NCI-H524 treated with DMSO at 0.1 percent for 48 hours (cell line): ENCODE measurements at places on chromosomes 16 and 17.

DNA sequence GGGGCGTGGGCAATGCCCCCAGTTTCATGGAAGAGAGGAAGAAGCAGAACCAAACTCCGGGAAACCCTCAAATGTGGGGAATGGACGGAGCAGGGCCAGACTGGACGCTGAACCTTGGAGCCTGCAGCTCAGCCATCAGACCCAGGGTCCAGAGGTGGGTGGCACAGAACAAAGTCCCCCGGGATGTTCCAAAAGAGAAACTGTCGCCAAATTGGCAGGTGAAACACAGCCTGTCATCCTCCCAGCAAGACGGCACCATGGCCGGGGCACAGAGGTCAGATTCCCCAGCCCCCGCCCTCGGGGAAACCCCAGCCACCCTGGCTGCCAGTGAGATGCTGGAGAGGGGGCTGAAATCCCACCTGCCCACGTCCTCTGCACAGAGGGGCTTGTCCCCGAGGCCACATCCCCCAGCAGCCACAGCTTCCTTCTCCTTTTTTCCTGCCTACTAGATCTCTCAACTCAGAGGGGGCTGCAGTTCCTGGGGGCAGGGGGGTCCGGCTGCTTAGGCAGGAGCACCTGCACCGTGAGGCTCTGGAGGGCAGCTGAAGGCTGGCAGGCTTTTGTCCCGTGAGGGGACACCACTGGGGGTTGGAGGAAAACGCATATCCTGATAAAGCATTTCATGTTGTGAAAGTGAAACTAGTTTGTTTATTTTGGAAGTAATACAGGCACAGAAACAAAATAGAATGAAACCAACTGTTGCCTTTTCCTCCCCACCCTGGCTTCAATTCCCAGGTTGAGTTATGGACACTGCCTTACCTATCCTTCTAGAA is 1.2 kb upstream of the SECTM1 start:
- no peak for DNase-seq

DNA sequence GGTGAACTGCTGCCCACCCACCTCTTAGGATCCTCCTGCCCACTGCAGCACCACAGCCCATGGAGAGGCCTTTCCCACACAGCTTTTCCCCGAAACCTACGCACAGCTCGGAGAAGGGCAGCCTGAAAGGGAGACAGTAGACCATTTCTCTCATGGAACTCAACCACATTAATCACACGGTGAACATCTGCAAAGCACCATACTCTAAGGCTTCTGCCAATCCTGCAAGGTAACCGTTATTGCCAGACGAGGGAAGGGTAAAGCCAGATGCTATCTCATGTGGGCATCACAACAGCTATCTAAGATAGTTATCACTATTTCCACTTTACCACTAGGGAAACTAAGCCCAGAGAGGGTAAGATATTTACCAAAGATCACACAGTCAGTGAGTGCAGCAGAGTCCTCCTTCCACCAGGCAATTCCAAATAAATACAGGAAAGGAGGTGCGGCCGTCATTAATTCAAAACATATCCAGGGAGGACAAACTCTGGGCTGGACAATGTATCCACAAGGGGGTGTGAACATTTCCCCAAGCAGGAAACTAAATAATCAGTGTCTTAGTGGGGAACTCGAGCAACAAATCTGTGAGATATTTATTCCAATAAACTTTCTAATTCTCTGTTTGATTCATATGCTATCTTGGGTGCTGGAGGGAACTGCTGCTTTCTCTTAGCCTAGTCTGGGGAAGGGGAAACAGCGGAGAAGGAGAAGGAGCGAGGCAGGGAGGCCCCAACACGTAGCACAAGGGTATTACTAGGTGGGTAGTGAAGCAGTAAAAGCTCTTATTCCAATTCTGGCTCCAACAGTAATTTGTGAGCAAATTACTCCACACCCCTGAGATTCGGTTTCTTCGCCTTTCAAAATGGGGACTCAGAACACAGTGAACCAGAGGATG is 723 bp downstream of the TMEM186 start:
- no peak for DNase-seq

DNA sequence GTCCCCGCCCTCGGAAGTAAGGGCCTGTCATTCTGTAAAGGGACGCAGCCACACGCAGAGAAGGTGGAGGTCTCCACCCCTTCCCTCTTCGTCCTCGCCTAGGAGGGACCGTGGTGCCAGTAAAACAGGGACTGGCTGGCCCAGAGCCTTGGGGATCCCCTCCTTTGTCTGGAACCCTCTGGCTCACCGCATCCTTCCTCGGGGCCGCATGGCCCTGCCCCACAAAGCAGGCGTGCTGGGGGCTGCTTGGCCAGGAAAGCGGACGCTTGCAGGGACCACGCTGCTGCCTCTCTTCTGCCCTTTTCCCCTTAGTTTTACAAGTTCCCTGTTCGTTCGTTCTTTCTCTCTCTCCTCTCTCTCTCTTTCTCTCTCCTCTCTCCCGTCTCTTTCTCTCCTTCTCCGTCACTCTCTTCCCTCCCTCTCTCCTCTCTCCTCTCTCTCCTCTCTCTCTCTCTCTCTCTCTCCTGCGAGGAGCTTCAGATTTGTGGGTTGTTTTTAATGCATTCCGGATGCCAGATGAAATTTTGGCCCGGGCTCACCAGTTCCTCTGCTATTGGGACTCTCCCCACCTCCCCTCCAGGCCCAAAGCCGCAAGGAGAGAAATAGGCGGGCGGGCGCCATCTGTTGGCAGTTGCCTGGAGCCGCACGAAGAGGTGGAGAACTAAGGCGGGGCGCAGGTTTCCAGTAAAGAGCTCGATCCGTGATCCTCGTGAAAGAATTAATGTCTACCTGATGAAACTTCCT is 35.1 kb upstream of the CDRT4 start:
- DNase-seq = no peak

GRCh38 chr17:50151937-50152547 is 1.6 kb upstream of the PPP1R9B start:
- DNase-seq = peak; percentile 78

- DNase-seq = no peak
Observed at GRCh38 chr16:8961811-8962390, 1.8 kb downstream of the USP7 start.

DNA sequence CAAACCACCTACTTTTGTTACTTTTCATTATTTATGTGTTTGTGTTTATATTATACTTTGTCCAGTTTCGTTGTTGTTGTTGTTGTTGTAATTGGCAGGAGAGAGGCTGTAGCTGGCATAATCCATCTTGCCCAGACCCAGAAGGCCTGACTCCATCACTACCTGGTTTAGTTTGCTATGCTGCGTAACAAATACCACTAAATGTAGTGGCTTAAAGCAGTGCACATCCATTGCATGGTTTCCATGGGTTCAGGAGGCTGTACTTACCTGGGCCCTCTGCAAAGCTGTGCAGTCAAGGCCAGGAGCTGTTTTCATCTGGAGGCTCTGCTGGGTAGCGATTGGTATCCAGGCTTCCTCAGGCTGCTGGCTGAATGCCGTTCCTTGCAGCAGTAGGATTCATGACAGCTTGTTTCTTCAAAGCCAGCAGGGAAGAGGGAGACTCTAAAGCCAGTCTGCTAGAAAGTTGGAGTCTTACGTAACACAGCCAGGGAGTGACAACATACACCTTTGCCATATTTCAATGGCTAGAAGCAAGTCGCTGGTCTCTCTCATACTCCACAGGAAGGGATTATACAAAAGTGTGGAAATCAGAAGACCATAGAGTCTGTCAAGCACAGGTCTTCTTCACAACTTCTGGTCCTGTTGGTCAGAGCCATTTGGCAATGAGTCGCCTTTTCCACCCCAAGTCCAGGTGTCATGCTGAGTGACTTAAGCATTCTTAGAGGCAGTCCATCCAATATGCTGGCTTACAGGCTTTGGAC is 41.1 kb downstream of the TNRC6C start:
- DNase-seq = no peak

DNA sequence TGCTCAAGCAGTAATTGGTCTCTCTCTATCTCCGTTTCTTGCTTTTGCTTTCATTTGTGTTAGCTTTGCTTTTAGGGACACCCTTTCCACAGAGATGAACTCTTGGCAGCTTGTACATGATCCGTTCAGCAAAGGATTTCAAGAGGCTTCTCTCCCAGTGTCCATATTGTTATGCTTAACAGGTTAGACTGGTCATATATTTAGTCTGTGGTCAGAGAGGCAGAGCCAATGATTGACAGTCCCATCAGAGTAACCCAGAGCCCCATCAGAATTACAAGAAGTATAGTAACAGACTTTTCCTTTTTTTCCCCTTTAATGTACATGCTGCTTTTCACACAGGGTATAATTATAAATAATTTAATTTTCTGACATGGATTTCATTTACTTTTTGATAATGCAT is 34.4 kb downstream of the GDPD1 start:
- no peak for DNase-seq

- DNase-seq = no peak
Observed at GRCh38 chr17:72971226-72971880, 121.1 kb downstream of the SLC39A11 start.

DNA sequence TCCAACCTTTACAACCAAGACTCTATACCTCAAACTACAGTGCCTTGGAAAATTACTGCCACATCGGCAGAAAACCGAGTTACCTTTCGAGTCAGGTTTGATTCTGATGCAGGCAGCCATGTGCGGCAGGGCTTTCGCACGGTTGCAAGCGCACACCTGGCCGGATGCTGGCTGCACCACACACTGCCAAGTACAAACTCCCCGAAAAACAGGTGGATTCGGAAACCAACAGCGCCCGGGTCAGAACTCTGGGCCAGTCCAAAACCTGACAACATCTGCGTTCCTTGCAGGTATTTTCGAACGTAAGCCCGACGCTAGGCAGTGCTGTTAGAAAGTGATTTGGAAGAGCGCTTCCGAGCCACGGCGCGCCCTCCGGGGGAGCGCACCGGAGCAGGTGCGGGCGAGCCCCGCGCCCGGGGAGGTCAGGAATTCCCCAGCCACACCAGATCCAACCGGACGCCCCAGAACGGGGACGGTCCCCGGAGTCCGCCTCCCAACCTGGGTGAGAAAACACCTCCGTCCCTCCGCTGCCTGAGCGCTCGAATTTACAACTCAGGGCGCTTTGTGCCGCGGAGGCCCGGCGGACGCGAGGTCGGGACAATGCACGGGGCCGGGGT is 1.2 kb downstream of the USP7 start:
- no peak for DNase-seq

DNA sequence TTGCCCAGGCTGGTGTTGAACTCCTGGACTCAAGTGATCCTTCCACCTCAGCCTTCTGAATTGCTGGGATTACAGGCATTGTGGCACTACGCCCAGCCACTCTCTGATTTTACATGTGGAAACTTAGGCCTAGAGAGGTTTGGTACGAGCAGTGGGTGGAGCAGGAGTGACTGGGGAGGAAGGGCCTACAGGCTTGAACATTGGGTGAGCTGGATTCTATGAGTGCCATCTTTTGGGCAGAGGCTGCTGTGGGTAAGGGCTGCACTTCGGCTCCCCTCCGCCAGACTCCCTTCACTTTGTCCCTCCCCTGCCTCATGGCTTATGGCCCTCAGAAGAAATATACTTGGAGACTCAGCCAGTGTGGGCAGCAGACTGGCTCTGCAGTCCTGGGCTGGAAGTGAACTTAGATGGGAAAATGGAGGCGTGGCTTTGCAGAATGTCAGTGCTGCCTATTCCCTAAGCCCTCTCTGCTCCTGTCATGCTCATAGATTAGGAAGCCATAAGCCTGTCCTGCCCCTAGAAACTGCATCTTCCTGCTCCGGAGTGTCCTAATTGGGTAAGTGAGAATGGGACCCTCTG is 9.5 kb upstream of the MRC2 start:
- no peak for DNase-seq

GRCh38 chr17:20228860-20229259 is 219.7 kb downstream of the SPECC1 start:
- no peak for DNase-seq

DNA sequence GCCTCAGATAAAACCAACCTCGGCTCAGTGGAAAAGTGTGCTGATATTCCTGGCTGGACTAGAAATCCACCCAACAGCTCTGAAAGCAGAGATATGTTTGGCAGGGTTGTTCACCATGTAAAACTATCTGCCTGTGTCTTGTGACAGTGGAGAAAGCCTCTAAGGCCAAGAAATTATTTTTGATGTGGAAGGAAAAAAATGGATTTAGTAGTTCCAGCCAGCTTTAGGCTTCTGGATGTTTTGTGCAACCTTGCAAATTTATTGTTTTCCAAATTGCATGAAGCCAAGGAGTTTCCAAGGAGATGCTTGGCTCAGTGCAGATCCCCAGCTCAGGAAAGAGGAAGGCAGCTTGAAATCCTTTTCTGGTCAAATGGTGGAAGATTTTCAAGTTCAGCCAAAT is 31.6 kb downstream of the TEKT5 start:
- no peak for DNase-seq

- DNase-seq = no peak
Observed at GRCh38 chr17:7969433-7969832, 33.0 kb upstream of the GUCY2D start.

GRCh38 chr16:88740727-88741055 is 34.4 kb downstream of the CTU2 start:
- no peak for DNase-seq

DNA sequence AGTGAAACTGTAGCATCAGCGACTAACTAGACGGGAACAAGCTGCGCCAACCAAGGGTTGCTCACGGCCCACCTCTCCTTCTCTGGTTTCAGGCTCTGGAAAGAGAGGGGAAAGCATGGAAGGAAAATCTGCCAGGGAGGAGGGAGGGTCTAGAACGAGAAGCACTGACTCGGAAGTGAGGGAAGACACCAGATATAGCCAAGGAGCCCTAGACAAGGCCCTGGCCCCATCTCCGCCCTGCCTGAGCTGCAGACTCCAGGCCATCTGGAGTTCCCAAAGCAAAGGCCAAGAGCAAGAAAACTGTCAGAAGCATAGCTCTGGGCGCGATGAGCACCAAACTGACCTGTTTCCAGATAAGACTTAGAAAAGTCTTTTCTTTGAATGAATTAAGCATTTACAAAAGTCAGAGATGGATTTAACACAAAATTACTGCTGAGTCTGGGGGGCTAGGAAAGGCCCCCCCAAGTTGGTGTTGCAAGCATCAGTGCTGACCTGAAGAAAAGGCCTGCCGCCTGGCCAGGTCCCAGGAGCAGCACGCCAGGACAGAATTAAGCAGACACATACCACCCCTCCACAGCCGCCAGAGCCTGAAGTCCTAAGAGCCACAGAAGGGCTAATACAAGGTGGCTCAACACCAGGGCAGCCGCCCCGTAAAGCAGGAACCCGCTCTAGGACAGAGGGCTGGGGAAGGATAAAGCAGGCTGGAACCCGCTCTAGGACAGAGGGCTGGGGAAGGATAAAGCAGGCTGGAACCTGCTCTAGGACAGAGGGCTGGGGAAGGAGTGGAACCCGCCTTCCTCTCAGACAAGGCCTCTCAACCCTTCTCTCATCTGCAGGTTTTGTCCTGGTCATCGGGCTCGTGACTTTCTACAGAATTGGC is 20.7 kb downstream of the TMEM204 start:
- no peak for DNase-seq

- DNase-seq = no peak
Observed at GRCh38 chr17:77619851-77620250, 338.7 kb upstream of the TNRC6C start.
